ENCODE measurements at places on chromosomes 4 and X.

DNA sequence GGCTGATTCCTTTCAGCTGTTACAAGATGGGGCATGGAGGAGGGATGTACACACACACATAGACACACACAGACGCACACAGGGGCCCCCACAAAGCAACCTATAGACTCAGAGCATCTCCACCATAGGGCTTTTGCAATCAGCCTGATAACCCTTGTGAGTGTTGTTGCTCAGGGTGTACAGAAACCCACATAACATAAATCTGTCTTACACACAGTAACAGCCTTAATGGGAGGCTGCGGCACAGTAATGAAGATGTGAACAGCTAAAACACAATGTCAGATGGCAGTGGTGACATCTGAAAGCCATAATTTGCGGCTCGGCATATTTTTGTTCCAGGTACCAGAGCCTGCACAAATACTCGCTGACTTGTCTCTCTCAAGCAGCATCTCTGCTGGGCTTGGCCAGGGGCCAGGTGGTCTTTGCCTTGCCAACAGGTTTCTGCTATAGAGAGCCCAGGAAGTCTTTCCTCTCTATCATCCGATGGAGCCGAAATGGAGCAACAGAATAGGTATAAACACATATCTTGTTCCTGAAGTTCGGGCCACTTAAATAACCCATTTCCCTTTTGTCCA lies 357.2 kb upstream of the GATB start:
- no peak for DNase-seq

DNA sequence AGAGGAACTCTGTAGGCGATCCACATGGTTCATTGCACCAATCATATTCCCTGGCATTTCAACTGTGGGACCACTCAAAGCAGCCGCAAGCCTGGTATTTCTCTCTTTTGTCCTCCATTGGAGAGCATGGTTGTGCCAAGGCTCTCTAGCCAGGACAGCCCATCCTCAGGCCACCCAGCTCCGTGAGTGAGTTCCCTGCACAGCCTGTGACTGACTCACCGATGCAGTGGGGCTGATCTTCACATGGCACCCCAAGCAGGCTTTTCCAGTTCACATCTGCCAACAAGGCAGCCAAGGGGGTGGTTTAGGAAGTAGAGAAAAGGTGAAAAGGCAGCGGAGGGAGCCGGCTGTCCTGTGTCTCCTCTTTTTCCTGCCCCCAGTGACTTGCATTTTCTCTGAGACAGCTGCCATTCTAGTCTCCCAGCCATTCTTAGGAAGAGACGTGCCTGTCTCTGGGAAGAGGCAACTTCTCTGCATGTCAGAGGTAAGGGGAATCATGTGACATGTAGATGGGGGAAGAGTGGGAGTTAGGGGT lies 69.2 kb downstream of the MID1IP1 start:
- DNase-seq: no peak

GRCh38 chr4:8409264-8410065 lies 31.1 kb downstream of the ACOX3 start:
- DNase-seq: peak; percentile 28

DNA sequence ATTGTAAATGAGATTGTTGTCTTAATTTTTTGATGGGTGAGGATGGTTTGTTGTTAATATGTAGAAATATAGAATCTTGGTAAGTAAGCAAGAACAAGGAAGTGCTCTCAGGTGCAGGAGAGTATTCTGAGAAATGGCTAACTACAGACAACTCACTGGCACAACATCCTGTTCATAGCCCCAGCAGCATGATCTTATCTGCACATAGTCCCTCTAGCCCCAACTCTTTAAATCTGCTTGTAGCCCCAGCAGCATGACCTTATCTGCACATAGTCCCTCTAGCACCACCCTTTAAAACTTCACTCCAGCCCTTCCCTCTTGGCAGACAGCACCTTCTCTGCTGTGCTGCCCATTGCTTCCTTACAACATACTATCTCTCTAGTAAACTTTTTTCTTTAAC lies 1957.1 kb upstream of the ADGRL3 start:
- no peak for DNase-seq

DNA sequence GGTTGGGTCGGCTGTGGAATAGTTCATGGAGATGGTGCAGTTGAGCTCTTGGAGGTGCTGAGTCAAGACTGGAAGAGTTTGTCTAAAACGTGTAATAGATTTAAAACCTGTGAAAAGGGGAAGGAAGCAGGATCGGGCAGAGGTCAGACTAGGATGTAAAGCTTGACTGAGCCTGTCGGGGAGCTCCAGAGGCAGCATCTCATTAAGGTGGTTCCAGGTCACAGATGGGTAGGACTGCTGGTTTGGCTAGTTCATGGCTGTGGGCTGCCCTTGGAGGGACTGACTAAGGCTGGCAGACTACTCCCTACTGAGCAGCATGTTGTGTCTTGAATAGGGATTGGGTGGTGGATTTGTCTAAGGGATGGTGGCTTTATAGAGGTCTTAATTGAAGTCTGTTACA lies 28.4 kb upstream of the WDR1 start:
- DNase-seq: no peak

GRCh38 chrX:112631892-112632291 lies 47.8 kb downstream of the LHFPL1 start:
- DNase-seq: no peak

- DNase-seq: no peak
These were observed 420.2 kb downstream of the BCOR start for GRCh38 chrX:39677585-39677977.

DNA sequence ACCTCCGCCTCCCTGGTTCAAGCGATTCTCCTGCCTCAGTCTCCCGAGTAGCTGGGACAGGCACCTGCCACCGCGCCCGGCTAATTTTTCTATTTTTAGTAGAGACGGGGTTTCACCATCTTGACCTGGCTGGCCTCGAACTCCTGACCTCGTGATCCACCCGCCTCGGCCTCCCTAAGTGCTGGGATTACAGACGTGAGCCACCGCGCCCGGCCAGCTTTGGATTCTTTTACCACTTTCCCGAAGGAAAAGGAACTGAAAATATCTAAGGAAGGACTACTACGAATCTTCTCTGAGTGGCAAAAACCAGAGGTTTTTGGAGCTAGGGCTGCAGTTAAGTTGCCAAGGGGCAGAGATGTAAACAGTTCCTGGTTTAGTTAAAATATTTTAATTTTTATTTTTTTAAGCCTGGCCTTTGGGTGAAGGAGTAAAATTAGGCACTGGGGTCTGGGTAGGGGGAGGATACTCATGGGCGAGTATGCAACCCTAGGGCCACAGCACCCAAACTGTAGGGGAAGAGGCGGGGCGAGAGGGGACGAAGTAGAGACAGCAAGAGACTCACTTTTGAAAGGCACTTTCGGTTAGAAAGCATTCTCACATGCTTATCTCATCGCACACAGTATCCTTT lies 525 bp upstream of the CISD2 start:
- no peak for DNase-seq
